Left renal cortex interstitium (tissue), 4 donors: ENCODE measurements at places on chromosomes 11 and 22.

DNA sequence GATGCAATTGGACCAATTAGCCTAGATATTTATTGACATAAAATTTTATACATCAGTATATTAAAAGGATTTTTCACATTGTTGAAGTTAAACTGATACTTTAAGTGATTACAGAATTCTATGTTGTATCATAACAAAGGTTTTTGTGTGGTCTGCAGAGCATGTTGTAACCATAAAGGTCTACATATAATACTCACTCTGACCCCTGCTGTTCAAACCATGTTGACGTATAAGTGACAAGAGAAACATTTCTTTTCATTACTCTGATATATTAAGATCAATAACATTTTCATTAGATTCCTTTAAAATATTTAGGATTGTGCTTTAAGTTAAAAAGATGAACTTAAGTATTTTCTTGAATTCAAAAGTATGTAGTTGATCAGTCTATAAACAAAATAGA lies 63.9 kb downstream of the GAS2 start:
- DNase-seq: no peak

DNA sequence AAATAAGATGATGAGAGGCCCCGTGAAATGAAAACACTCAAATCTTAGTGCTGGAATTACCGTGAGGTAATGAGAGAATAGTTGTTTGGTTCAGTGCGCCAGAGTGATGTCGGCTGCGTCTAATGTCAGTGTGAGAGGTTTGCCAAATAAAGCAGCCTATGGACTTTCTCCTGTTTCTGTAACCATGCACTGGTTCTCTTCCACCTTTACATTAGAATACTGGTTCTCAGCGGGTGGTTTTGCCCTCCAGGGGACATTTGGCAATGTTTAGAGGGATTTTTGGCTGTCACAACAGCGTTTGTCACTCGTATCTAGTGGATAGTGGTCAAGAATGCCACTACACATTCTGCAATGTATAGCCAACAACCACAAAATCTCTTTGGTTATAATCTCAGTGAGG lies 1.1 kb downstream of the OOSP4B start:
- no peak for DNase-seq

GRCh38 chr11:56624661-56625110 lies 10.0 kb upstream of the OR5M1 start:
- peak; percentile 1 for DNase-seq

DNA sequence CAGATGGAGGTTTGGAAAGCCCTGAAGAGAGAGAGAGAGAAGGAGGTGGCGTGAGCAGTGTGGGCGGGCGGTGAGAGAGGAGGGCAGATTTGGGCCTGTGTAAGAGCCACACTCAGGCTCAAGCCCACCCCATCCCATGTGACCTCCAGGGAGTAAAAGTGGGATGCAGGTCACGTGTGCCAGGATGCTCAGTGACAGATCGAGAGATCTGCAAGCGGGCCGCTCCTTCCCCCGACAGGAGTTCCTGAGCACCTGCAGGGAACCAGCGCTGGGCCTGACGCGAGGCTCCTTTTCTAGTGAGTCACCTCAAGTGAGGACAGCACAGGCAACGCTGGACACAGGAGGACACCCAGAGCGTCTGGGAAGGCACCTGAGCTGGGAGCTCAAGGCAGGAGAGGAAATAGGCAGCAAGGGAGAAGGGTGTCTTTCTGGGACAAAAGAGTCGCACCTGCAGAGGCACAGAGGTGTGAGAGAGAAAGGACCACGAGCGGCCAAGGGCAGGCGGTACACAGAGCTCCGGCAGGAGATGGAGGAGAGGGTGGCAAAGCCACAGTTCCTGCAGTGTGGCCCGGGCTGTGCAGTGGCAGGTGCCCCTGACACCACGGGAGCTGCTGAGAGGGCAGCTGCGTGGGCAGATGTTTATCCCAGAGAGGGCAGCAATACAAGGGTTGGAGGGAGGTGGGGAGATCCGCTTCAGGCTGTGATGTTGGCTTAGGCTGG lies 1294.8 kb downstream of the TBC1D22A start:
- DNase-seq: no peak

DNA sequence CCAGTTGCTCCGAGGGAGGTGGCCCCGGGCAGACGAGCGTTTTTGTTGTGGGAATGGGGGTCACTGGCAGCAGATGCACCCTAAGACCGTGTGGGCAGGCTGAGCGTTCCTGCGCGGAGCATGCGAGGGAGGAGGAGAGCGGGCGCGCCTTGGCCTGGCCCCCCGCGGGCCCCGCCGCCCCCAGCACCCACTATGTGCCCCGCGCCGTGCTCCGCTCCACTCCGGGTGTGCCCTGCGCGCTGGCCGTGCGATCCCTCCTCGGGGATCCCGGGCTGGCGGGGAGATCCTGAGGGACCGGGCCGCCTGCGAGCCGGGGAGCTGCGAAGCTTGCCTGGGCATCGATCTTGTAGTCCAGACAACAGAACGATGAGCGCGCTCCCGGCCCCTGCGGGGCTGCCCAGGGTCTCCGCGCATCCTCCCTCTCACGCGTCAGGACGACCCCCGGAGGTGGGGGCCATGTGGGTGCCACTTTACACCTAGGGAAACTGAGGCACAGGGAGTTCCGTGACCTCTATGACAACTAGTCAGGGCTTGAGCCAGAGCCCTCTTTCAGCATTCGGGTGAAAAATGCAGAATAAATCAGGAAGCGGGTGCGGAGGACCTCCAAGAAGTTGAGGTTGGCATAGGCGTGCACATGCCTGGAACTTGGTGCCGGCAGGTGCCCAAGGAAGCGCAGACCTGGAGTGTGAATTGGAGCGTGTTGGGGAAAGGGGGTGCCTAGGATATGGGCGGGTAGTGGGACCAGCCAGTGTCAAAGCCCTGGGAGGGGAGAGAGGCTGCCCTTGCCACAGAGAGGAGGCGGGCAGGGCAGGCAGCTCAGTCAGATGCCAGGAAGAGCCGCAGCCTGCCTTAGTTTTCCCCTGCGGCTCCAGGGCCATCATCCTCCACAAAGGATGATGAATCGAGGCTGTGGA lies 1.3 kb upstream of the KMT5B start:
- DNase-seq: no peak

- DNase-seq: no peak
These were observed 14.0 kb upstream of the EHD1 start for GRCh38 chr11:64892411-64892831.

GRCh38 chr11:119691701-119692539 lies 37.1 kb downstream of the NECTIN1 start:
- no peak for DNase-seq

- no peak for DNase-seq
These were observed 80.0 kb downstream of the TRIM29 start for GRCh38 chr11:120057595-120058581.

DNA sequence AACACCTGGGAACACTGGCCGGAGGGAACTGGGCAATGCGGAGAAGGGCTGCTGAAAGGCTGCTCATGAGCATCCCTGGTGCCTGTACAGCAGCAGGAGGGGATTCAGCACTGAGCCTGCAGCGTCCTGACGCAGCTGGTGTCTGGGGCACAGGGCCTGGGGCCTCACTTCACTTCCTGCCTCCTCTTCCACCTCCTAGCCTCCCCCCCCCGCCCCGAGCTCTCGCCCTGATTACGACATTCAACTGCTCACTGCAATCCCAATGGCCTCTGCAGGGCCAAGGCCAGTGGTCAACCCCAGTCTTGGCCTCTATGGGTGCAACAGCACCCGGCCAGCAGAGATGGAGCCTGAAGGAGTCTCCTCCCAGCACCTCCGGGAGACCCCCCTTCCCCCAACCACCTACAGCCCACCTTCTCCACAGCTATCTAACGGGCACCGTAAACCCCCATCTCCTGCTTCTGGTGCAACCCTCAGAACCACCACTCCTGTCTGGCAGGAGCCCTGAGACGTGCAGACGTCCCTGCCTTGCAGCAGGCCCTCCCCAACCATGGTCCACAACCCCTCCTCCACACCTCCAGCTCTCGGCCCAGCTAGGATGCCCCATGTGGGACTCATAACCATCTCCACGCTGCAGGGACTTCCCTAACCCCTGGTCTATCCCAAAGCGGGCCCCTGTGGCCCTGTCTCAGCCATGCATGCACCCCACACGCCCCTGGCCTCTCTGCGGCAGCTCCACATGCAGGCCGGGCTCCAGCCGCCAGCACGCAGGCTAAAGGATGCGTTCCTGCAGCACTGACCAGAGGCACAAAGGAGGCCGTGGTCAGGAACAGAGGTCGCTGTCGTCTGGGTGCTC lies 38.2 kb downstream of the BRD1 start:
- DNase-seq: no peak

- DNase-seq: no peak
These were observed 51.8 kb downstream of the SLC22A12 start for GRCh38 chr11:64642871-64643255.

- DNase-seq: no peak
These were observed 87.2 kb downstream of the KCNC1 start for GRCh38 chr11:17821648-17822400.

DNA sequence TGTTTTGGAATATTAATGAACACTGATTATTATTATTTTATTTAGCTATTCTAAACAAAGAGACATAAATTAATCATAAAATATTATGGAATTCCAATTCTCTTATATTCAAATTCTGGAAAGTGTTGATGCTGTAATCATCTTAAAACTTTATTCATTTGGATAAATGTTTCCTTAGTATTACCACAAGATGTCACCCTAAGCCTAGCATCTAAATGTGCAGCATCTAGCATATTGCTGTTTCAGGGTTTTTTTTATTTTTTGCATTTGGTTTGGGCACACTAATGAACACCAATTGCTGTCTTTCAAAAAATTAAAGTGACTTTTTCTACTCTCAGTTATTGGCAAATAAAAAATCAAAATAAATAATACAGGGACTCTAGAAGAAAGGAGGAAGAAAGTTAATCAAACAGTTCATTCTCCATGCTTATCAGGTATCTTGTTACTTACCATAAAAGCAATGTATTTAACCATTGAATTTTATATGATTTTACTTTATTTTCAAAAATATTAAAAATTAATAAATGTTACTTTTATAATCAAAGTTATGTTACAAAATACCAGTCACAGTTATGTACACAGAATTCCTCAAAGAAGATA lies 31.8 kb downstream of the DLG2 start:
- peak; percentile 31 for DNase-seq

- no peak for DNase-seq
These were observed 32.1 kb downstream of the ARFGAP2 start for GRCh38 chr11:47144541-47144940.

DNA sequence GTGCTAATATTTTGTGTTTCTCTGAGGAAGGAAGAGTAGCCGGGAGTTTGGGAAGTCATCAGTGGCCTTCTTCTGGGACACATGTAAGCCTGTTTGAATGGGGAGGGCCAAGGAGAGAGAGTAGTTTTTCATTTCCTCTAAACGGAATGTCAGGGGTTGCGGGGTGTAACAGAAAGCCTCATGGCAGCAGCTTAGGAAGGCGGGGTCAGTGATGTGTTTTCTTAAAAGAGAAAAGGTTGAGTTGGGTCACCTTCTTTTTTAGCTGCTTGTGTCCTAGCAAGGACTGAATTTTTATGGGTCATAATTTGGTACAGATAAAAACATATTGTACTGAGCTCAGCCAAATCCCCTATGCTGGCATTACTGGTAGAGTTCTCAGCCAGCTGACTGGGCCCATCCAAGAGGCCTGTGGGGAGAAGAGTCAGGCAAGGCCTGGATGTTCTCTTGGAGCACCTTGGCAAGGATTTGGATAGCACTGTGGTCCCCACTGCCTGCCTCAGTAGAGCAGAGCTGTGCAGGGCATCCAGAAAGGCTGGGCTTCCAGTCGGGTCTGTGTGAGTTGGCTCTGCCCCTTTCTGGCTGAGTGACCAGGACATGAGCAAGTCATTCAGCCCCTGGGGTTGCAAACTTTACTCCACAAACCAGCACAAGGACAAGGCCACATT lies 29.4 kb upstream of the NAV2 start:
- no peak for DNase-seq

DNA sequence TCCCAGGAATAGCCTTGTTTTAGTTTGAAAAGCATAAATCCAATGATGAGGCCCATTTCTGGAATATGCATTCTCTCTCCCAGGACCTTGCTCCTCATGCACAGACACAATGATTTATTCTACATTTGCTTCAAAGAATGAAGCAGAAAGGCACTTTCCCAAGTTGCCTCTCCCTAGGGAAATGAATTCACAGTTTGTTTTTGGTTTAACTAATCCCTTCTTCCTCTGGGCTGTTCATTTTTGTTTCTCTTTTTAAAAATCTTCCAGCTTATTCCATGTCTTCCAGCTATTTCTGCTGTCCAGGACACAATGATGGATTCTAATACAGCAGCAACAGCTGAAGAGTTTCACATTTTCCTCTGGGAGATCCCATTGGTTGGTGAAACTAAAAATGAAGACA lies 1529.2 kb upstream of the TENM4 start:
- DNase-seq: no peak

DNA sequence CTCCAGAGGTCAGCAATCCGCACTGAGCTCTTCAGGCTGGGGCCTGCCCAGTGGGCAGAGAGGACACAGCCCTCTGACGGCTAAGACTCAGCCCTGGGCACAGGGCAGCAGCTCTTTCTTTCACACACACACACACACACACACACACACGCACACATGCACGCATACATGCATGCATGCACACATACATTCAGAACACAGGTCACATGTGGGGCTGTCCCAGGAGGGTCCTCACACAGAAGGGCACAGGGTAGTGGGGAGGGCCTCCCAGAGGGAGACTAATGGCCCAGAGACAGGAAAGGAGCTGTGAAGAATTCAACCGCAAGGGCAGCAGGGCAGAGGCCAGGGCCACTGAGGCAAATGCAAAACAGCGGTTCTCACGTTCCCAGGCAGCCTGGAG lies 20.3 kb upstream of the XKR3 start:
- DNase-seq: no peak

- no peak for DNase-seq
These were observed 13.4 kb downstream of the OR51B4 start for GRCh38 chr11:5288108-5288905.

- no peak for DNase-seq
These were observed 235.3 kb downstream of the CSNK2A3 start for GRCh38 chr11:11117730-11118129.

GRCh38 chr22:30421695-30422480 lies 3.7 kb upstream of the MTFP1 start:
- DNase-seq: no peak

DNA sequence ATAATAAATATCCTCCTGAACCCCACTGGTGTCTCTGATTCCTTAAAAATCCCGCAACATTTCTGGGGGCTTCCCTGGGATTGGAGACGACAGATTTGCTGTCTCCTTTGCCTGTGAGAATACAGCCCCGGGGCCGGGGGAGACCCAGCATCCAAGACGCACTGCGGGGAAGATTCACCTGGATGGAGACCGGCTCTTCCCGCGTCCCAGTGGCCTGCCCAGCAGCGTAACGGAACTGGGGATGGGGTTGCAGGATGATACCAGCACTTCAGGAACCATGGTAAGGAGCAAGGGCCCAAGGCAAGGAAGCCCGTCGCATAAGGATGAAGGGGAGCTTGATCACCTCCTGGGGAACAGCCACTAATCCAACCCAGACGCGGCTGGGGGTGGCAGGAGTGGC lies 53.3 kb upstream of the OR4C15 start:
- no peak for DNase-seq

- no peak for DNase-seq
These were observed 5.8 kb downstream of the PIWIL3 start for GRCh38 chr22:24768537-24769374.
